ENCODE measurements at places on chromosomes 16 and 17.

GRCh38 chr16:69179328-69180010 is 7.5 kb upstream of the SNTB2 start:
- no peak for DNase-seq

GRCh38 chr16:35141303-35141702 is 1681.9 kb downstream of the TP53TG3F start:
- no peak for DNase-seq

- no peak for DNase-seq
Measured at GRCh38 chr17:45768000-45768399, 16.1 kb upstream of the CRHR1 start.

GRCh38 chr16:70808371-70808770 is 7.4 kb upstream of the VAC14 start:
- DNase-seq, result no peak

DNA sequence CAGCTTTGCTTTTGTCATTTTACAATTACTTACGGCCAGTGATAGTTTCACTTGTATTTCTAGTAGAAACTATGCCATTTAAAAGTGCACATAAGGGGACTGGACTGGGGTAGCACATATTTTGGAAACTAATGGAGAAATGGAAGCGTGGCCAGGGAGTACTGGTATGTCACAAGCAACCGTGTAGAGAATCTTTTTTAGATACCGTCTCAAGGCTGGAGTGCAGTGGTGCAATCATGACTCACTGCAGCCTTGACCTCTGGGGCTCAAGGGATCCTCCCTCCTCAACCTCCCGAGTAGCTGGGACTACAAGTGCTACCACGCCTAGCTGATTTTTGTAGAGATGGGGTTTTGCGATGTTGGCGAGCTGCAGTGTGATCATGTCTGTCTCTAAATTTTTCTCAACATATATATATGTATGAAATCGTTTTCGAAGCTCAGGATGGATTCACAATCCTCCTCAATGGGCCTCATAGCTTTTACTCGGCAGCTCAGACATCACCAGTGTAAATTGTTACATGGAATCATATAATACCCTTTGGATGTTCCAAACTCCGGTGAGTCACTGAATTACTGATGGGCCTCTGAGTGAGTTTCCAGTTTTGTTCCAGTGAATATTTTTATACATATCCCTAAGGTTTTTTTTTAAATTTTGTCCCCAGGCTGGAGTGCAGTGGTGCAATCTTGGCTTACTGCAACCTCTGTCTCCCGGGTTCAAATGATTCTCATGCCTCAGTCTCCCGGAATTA is 51.7 kb downstream of the ZNF778 start:
- no peak for DNase-seq

GRCh38 chr16:53449816-53450517 is 15.7 kb downstream of the RBL2 start:
- DNase-seq, result no peak

DNA sequence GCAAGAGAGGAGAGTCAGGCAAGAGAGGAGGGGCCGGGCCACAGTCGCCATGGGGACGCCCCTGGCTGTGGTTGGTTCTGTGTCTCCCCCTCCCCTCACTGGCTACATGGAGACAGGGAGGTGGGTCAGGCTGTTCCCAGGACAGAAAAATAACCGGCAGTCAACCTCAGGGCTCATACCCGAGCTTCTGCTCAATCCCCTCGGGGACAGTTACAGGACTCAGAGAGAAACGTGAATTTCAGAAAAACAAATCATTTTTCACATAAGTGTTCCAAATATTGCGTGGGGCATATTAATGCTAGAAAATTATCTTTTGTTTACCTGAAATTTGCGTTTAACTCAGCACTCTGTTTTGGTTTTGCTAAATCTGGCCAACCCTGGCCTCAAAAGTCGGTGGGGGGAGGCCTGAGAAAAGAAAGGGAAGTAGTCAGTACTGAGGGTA is 22.2 kb upstream of the CPSF4L start:
- DNase-seq, result peak; percentile 47

- no peak for DNase-seq
Measured at GRCh38 chr17:45918241-45918745, 23.9 kb downstream of the MAPT start.

GRCh38 chr16:48383009-48383876 is 2.0 kb downstream of the SIAH1 start:
- no peak for DNase-seq

GRCh38 chr17:70089513-70090148 is 14.6 kb downstream of the KCNJ16 start:
- no peak for DNase-seq
